ENCODE measurements at places on chromosomes 3 and 15. TPM values are rescaled to one million over a fixed set of nuclear protein-coding genes. Genes with fewer than 3 reads are reported as not detected.

Gene CCR1
- 11.1 TPM for total RNA-seq

Gene BTLA
- 2.2 TPM for total RNA-seq

Gene SNTN
- 6.3 TPM for total RNA-seq

Gene ADAMTS7
- 2.4 TPM for total RNA-seq

Gene ACKR4
- total RNA-seq: 2.6 TPM
